Stimulated activated CD8-positive, alpha-beta memory T cell treated with anti-CD3 and anti-CD28 coated beads, Interleukin-4, amount 100 ng/mL, for 4 hours (primary cell): ENCODE measurements at places on chromosomes 3 and 15.

DNA sequence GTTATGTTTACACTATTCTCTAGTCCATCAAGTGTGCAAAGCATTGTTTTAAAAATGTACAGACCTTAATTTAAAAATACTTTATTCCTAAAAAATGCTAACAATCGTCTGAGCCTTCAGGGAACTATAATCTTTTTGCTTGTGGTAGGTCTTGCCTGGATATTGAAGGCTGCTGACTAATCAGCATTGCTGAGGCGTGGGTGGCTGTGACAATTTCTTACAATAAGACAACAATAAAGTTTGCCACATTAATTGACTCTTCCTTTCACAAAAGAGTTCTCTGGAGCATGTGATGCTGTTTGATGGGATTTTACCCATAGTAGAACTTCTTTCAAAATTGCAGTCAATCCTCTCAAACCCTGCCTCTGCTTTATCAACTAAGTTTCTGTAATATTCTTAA is 384.0 kb upstream of the TGFBR2 start:
- no peak for DNase-seq

- DNase-seq: no peak
Measured at GRCh38 chr3:62374341-62375218, 1.2 kb upstream of the FEZF2 start.

DNA sequence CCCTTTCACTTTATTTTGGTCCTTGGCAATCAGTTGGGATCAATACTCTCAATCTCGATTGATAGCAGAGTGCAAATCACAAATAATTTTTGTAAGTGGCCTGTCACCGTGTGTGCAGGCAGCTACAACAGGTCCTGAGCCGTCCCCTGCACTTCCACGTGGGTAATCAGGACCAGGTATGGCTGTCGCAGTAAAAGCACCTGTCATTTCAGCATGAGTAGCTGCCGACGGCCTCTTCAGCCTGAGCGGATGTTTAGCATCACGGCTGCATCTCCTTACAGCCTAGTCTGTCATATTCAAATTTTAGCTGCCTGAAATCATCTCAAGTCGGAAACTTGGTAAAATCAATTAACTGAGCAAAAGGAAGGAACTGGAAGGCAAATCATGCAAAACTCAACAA is 53.0 kb upstream of the FOXP1 start:
- DNase-seq: no peak

- DNase-seq: no peak
Measured at GRCh38 chr3:42061713-42062380, 29.3 kb upstream of the TRAK1 start.

DNA sequence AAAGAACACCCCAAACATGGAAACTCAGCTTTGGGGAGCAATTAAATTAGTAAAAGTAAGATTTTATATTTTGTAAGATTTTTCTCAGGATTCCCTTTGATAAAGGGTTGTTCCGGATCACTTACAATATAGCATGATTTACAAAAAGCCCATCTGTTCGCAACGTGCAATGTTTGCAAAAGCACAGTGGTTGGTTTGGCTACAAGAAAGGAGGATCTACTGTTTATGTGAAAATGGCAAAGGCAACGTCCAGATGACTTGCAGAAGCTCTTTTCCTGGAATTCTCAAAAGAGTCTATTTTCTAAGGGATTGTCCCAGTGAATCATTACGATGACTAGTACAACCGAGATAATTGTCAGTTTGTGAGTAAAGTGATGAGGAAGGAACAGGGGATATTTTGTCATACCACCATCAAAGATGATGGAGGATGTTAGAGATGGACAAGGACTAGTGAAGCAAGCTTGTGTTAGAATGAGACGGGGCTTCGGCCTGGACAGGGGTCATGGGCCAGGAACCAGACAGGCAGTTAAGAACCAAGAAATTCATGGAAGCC is 71.6 kb downstream of the CRYGS start:
- DNase-seq: no peak

DNA sequence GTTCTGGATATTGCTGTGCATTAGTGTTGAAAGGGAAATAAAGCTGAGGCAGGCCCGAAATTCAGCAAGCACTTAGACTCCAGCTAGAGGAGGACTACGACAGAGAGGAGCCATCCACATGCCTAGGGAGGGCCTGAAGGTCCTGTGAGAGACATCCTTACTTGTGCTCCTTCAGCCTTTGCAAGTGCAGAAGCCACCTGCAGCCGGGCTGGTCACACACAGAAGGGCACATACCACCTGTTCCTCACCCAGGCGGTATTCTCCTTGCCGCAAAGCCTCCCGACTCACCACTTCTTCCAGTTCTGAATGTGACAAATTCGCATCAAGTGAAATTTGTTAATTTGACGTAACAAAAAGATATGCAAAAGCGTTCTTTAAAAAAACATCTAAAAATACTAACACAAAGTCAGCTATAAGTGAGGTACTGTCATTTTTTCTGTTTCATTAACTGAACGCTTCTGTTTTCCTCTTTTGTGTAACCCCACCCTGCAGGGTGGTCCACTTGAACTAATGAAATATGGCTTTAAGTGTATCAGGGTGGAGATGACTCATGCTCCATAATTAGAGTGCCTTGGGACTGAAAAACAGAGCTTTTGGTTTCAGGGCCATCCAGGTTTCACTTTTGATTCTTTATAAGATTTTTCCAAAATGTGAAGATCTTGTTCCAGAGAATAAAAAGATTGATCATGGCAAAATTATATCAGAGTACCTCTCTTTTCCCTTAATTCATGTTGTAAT is 467.9 kb upstream of the ATP11B start:
- no peak for DNase-seq

- DNase-seq: no peak
Measured at GRCh38 chr3:3101660-3102458, 8.3 kb downstream of the IL5RA start.

GRCh38 chr3:36959821-36960220 is 15.0 kb upstream of the TRANK1 start:
- DNase-seq: no peak

- DNase-seq: no peak
Measured at GRCh38 chr3:195609229-195609628, 25.5 kb upstream of the APOD start.

DNA sequence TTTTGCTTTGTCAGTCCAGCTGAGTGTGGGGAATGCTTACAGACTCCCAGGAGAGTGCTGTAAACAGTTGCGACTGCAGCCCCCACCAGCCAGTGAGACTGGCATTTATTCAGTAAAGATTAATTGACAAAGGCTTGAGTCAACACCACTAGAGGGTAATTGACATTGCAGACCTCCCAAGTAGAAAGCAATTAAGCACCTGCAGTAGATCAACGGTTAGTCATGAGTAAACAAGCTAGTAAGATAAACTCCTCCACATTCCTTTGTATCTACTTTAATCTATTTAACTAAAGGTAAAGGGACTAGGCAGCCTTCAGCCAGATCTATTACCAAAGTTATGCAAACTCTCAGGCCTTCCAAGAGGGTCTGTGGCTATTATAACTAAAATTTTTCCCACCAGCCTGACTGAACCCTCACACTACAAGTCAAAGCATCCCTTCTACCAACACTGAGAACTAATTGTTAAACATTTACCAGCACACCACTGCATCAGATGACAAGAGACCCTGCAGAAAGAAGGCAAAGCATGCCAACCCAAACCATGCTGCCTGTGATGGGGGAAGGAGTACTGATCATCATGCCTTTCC is 30.5 kb upstream of the GALNT15 start:
- no peak for DNase-seq

DNA sequence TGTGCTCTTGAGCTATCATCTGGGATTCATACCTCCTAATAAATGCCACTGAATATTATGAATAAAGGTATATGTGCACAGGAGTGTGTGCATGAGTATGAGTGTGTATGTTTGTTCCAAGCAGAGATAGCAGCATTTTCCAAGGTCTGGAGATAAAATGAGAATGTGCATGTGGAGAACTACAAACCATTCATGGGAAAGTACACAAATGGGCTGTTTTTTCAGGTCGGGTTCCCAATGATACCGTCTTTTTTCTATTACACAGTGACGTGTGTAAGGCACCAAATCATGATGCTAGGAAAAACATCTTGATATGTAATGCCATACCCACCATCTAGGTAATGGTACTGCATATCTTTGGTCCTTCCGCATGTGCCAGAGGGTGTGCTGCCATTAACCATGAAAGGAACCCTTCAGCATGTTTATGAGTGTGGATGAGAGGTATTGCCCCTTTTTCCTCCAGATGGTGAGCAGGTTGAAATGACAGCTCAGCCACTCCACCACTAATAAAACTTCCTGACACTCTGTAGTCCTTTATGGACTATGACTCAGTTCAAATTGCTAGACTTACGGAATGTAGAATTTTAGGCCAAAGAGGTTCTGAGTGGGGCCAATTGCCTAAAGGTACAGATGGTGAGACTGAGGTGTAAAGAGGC is 36.4 kb upstream of the COPB2 start:
- no peak for DNase-seq

DNA sequence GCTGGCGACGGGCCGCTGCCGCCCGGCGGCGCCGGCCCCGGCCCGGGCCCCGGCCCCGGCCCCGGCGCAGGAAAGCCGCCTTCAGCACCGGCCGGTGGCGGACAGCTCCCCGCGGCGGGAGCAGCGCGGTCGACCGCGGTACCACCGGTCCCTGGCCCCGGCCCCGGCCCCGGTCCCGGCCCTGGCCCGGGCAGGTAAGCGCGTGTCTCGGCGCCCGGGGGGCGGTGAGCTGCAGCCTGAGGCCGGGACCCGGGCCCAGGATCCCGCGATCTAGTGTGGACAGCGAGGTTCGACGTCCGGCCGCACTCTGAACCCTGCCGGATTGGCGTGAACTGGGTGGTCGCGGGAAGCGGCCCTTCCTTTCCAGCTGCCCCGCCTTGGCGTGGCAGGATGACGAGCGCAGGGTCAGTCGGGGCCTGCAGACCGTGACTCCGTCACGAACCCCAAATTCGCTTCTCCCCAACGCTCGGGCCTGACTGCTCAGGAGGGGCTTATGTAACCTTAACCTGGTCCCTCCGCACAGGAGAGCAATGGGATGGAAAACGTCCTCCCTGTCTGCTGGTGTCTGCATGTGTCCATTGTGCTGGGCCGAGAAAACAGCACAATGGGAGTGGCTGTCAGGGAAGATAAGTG is 472 bp downstream of the BSN start:
- DNase-seq: no peak

GRCh38 chr15:99590913-99591646 is 25.3 kb downstream of the MEF2A start:
- no peak for DNase-seq

DNA sequence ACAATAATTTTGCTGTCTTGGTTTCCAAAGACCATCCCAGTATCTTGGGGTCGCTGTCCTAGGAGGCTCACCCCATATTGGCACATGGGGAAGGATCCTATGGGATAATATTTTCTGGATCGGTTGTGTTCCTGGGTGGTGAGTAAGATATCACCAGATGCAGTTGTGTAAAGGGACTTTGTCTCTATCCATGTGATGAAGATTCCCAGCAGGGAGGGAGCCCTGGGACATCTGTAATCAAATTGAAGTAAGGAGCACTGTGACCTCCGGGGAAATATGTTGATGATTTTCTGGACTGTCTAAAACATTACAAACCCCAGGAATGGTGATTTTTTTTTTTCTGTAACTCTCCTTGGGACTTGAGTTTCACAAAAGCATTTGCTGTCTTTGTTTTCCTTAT is 36.2 kb upstream of the LRTM1 start:
- no peak for DNase-seq

GRCh38 chr3:129507181-129507831 is 21.1 kb upstream of the RHO start:
- DNase-seq: no peak

DNA sequence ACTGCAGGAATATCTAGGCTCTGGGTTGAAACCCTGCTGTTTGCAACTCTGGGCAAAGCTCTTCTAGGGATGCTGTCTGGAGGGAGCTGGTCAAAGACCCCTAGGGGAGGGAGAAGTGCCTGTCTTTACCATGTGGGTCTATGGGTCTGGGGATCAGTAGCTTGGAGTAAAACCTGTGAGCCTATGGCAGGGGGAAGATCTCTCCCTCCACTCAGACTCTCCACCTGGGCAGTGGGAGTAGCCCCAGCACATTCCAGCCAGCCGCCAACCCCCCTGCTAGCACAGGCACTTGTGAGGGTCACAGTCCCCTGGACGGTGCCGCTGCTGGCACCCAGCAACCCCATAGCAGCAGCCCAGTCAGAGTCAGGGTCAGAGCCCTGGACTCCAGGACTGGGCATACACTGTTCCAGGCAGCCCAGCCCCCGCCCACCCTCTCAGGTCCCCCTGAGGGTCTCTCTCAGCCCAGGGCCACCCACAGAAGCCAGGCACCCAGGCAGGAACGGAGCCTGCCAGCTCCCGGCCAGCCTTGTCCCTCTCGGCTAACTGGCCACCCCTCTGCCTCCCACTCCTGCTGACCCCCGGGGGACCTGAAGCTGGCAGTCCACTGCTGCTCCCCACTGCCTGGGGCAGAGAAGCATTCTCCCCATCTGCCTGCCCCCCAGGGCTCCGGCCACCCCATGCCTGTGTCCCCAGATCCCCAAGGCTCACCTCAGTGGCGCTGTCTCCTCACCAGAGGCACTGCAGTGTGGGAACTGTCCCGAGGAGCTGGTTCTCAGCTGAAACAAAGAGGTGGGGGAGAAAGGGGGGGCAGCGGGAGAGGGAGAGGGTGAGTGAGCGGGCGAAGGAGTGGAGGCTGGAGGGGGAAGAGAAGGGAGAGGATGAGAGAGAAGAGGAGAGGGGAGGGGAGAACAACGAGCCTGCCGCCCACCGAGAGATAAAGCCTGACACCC is 10.8 kb downstream of the GLYCTK start:
- no peak for DNase-seq

GRCh38 chr3:112303764-112304325 is 9.8 kb upstream of the SLC9C1 start:
- DNase-seq: no peak

- DNase-seq: no peak
Measured at GRCh38 chr3:140288595-140288994, 353.6 kb downstream of the CLSTN2 start.

DNA sequence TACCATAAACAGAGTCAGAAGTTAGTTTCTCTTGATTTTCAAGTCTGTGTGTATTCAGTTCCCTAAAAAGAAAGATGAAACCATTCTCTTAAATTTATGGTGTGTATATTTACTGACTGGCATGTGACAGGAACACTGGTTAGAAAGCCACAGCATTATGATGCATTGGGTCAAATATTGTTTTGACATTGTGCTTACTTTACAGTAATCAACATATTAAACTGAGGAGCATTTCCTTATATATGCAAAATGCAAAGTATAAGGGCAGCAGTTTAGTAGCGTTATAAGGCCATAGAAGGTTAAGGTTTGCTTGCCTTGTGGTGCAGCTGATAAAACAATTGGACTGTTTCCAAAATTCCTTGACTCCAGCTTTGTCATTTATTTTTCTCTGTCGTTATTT is 72.9 kb downstream of the EPHA3 start:
- DNase-seq: no peak
